NCI-H187 treated with DMSO at 0.1 percent for 48 hours (cell line): ENCODE measurements at places on chromosomes 1 and 21.

DNA sequence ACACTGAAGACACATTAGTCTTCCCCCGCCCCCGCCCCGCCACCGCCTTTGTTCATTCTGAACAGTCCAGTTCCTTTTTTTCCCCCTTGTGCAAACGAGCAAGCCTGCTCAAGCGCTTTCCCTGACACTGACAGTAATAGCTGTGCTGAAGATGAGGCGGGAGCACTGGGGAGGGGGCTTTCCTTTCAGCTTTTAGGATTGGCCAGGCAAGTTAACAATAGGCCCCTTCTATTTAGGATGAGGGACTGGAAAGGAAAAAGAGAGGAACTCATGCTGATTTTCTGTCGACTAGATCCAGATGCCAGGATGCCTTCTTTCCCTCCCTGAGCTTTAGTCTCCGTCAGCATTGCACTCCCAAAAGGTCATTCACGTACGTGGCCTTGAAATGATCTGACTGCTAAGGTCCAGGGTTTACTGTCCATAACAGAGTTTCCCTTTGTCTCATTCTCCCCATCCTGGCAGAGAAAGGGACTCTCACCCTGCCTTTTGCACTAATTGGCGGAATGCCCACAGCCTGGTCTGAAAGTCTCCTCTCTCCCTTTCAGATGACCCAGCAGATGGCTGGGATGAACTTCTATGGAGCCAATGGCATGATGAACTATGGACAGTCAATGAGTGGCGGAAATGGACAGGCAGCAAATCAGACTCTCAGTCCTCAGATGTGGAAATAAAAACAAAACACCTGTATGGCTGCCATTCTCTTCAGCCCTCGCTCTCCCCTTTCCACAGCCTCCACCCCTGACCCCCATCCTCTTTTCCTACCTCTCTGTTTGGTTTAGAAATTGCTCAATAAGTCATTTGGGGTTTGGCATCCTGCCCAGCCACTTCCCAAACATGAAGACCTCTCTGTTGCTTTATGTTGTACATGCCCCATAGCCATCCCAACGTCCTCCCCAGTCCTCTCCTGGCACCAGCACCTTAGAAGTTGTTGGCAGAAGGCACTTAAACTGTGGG, 28.6 kb upstream of the ZFP69B start:
- DNase-seq, result no peak

DNA sequence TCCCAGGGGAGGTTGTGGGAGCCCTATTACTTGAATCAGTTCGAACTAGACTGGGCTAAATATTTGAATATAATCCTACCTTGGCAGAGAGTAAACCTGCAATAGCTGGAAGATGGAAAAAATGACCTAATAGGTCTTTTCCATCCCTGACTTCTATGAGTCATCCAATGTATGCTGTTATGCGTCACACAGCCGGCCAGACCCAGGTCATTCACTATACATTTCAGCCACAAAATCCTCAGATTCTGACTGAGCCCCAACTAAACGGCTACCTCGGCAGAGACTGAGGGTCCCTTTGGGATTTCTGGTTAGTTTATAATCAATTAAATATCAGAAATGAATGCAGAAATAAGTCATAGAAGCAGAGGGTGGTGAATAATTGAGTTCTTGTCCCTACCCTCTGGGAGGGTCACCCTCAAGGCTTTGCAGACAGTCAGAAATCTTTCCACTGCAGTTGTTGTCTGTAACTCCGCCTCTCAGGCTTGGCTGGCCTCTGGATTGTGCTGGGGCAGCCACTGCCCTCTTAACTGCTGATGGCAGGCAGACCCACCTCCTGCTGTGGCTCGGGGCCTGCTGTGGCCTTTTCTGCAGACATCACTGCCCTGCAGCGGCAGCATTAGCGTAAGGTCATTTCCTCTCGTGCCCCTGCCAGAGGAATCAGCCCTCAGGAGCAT, 240.5 kb downstream of the TGFB2 start:
- DNase-seq, result no peak

DNA sequence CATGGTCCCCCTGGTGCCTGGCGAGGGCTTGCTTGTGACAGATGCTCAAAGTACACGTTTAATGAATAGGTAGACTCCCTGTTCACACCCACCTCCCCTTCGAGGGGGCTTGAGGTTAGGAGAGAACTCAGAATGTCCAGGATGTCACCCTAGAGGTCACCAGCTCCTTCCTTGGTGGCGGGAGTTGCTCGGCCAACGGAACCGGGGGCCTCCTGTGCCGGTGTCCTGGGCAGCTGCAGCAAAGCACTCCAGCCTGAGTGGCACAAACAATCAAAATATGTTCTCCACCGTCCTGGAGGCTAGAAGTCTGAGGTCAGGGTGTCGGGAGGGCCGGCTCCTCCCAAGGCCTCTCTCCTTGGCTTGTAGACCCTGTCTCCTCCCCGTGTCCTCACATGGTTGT, 71.0 kb downstream of the AJAP1 start:
- no peak for DNase-seq

GRCh38 chr1:241413386-241413785, 56.4 kb upstream of the RGS7 start:
- no peak for DNase-seq

DNA sequence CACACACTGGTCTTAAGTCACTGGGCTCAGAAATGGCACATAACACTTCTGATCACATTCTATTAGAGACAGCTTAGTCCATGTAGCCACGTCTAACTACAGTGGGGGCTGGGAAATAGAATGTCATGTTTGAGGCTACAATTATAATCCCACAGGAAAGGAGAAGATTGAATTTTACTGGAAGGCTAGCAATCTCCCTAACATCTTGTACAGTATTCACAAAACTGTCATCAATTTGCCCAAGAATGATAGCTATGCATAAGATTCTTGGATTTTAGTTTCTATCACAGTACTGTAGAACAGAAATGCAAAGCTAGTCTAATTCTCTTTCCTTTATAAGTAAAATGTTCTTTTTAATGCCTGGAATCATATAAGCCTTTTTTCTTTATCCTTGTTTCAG, 12.7 kb upstream of the ZMYM6 start:
- no peak for DNase-seq

DNA sequence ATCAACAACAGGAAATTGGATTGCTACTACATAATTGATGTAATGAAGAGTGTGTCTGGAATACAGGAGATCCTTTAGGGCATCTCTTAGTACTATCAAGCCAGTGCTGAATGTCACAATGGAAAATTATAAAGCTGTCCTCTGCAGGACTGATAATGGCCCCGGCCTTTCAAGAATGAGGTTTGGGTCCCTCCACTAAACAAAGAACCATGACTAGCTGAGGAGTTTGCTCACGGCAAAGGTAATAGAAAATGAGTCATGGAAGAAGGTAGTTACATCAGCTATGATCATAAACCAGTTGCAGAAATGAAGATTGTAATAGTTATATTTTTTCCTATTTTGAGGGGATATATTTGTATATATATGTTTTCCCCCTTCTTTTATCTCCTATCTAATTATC, 145.8 kb downstream of the KCNJ6 start:
- DNase-seq, result no peak

DNA sequence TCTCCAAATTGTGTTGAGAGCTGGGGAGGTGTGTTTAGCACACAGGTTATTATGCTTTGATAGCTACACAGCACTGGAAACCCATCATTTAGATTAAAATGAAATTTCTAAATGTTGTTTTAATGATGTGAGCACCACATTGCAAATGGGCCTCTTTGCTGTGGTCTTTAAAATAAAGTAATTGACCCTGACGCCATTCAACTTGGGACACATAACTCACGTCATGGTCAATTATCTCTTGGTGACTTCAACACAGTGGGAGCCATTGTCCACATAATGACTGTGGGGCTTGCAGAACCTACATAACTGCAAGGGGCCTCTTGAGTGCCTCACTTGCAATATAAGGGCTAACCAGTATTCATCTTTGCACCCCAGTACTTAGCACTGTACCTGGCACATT, 280.4 kb downstream of the HLX start:
- DNase-seq, result no peak

GRCh38 chr1:42439940-42440339, 15.9 kb downstream of the ZMYND12 start:
- no peak for DNase-seq

GRCh38 chr1:107724648-107725047, 240.3 kb downstream of the VAV3 start:
- DNase-seq, result no peak
